ENCODE measurements at places on chromosomes 5 and 9.

DNA sequence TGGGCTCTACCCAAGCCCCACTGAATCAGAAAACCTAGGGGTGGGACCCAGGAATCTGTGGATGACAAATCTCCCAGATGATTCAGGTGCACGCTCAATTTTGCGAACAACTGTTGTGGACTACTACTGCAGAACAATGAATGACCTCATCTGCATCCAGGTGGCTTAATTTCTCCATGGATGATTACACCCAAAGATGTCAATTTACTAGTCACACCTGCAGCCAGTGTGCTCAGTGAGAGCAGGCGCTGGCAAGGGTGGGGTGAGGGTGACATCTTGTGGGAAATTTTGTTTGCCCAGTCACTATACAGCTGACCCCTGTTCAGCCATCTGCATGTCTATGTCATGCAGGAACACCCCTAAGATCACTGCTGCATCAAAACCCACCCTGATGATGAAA, 118.2 kb downstream of the ENTREP1 start:
- DNase-seq: no peak

- no peak for DNase-seq
Measured at GRCh38 chr9:642014-642413, 199.5 kb upstream of the DMRT1 start.

DNA sequence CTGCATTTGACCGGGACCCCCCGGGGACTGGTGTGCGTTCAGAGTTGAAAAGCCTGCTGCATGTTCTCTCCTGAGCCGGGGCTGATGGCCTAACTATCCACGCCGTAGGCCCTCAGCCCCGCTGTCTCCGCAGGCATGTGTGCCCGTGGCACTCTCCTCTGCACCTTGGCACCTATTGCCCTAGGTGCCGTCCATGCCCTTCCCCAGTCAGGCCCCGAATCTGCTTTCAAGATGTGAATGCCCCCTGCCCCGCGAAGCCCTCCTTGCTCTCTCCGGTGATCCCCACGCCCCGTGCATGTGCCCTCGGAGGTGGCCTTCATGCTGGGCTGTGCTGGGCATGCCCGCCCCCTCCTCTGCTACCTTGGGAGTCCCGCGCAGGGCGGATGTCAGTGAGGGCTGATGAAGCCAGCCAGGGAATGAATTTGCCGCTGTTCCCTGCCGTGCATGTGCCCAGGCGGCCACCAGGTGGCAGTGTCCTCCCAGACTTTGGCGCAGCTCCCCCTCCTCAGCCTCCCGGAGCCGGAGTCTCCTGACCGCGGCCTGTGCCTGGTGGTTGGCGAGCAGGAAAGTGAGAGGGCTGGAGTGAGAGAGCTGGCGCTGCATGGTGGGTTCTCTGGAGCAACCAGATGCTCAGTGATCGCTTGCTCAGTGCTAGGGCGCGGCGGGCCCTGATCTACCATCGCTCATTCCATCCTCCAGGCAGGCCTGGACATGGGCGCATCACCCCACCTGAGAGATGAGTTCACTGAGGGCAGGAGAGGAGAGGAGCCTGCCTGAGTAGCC, 112.9 kb upstream of the LMX1B start:
- peak; percentile 91 for DNase-seq

DNA sequence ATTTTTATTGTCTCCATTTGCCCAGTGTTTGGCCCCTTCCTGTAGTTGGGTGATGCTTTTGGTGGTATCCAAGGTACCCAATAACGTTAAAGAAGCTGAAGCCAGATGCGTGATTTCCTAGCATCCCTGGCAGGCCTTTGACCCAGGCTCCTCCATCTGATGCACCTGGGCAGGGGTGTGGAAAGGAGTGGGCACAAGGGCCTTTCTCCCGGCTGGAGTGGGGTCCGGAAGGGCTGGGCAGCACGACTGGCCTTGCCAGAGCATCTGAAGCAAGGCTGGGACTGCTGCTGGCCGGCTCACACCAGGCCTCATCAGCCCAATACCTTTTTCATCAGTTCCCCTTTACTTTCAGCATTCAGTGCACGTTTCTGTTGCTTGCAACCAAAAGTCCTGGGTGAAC, 220.2 kb downstream of the FANCC start:
- no peak for DNase-seq

DNA sequence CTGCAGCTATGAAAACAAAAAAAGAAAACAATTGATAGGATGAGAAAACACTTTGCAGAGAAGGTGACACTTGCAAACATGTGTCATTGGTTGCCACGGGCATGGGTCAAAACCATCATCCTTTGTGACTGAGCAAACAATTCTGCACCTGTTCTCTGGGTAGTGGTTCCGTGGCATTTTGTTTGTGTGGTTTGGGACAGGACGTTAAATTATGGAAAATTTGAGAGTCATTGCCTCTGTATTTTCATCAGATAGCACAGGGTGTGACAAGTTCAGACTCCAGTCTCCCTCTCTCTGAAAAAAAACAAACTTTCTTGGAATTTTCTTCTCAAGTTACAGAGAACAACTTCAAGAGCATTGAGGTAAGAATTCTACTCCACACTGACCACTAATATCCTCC, 113.4 kb upstream of the HMHB1 start:
- no peak for DNase-seq

GRCh38 chr9:75830303-75830702, 60.2 kb upstream of the PCSK5 start:
- no peak for DNase-seq

GRCh38 chr9:99040911-99041582, 63.9 kb upstream of the TGFBR1 start:
- DNase-seq: no peak

DNA sequence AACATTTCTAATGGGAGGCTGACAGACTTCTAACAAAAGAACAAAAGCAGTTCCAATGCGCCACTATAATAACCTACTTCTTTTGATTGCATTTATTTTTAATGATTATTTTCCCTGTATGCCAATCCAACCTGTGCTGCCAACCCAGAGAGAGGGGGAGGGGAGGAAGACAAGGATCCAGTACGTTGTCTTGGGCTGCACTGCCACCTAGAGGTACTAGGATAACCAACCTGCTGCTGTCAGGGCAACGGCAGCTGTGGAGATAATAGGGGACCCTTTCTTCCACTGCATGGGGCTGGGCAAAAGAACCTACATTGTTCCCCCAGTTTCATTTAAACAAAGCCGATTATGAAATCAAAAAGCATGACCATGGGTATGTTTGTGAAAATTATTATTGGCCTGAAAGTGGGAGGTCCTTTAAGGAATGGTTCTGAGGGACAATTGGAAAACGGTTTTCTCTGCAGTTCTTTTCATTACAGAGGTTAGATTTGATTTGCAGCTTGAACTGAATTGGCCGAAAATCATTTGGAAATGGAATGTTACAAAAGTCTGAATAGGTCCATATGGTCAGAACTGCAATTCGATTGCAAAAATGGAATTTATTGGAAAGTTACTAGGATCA, 101.3 kb downstream of the RASEF start:
- DNase-seq: peak; percentile 90

DNA sequence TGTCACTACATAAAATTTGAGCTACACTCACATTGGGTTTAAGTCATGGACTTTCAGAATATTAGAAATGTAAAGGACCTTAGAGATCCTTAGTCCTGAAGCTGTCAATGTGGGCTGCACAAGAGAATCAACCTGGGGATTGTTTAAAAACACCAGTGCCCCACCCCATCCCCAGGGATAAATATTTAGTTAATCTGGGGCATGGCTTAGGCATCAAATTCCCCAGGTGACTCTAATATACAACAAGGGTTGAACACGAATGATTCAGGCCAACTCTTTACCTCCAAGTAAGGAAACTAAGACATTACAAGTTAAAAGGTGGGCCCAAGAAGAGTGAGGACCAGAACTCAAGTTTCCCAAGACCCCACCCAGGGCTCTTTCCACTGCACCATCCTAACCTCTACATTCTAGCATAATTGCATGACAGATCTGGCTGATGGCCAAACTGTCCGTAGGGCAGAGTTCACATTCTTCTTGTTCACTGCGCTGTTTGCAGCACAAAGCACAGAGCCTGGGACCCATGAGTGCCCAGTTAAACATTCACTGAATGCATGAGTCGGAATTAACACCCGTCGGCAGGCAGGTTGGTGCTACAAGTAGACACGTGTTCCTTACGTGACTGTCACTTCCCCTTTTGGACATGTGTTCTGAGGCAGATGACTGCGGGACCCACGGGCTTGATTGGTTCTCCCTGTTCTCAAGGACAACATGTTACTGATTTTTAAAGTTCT, 25.2 kb downstream of the CYFIP2 start:
- no peak for DNase-seq

DNA sequence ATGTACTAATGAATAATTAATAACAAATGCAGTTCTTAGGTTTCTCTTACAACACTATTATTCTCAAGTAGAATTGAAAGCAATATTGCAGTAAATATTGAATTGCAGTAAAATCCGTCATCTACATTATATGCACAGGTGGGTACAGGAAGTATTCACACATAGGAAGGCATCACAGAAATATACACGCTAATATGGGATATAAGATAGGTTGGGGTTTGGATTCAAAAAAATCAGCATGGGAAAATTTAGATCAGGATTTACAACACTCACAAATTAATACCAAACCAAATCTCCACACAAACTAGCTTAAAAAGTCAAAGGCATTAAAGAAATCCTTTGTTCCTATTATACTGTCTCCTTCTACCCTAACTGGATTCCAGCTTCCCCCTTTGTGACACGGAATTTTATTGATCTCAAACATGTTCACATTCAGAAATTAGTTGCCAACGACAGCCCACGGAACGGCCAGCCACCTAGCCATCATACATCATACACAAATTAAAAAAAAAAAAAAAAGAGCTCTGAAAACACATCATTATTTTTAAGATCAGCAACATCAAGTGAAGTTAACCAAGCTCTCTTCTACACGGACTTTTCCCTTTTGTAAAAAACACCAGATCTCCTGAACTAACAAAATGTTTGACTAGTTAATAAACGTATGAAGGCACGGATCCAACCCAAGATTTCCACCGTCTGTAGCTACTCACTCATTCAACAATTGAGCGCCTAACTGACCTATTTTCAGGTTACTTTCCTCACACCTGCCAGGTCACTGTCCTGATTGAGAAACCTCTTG, 2.2 kb downstream of the NR6A1 start:
- DNase-seq: no peak

DNA sequence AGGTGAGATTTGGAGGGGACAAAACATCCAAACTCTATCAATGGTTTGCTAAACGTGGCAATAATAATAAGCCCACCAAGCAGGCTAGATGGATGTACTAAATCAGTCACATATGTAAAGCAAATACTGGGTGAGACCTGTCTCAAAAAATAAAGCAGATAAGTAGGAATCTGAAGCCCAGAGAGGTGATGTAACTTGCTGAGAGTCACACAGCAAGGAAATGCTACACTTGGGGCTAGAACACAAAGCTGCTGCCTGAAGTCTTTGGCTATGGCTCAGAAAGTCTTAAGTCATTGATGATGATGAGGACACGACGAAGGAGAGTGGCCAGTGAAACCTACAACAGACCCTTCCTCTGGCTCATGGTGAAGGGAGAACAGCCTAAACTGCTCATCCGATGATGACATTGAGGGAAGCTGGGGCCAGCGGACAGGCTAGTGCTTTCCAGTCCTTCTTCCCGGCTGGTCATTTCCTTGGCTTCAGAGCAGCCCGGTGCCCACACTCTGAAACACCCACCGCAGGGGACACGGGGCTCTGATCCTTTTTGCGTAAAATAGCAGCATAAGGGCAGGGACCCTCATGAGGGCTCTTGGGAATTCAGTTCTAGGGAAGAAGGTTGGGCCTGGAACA, 14.1 kb downstream of the DUSP1 start:
- no peak for DNase-seq

DNA sequence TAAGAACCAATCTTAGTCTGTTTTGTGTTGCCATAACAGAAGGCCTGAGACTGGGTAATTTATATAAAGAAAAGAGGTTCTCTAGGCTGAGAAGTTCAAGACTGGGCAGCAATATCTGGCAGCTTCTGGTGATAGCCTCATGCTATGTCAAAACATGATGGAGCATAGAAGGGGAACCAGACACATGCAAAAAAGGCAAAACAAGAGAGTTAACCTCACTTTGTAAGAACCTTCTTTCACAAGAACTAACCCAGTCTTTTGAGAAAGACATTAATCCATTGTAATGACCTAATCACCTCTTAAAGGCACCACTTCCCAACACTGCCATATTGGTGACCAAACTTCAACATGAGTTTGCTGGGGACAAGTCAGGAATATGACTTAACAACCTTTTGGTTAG, 37.3 kb downstream of the FSD1L start:
- no peak for DNase-seq

DNA sequence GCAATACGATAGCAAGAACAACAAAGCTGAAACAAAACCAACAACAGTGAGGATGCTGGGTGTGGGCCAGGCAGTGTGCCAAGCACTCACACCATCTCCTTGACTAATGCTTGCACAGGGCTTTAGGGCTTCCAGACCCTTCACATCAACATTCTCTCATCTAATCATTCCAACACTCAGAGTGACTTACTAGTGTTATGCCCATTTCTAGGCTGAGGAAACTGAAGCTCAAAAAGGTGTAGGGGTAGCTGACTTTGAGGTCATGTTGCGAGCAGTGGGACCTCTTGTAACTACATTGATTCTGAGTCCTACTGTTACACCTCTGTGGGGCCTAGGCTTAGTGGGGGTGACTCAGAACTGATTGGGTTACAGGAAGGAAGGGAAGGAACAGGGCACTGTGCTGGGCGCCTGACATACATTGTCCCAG, 9.7 kb downstream of the ANGPTL2 start:
- no peak for DNase-seq

DNA sequence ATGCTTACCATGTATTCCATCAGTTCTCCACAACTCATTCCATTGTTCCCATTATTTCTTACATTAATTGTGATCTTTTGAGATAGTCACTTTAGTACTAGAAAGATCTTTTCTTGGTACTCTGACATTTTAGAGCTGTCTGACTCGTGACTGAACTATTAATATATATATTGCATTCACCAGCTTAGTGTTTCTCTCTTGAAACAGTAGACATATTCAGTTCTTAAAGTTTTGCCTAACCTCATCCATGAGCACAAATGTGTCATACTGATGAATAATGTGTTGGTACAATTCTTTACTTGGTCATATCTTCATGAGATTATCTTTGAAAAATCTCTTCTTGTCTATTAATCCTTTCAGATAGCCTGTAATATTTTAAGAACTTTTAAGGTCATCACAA, 74.3 kb downstream of the NLN start:
- no peak for DNase-seq

DNA sequence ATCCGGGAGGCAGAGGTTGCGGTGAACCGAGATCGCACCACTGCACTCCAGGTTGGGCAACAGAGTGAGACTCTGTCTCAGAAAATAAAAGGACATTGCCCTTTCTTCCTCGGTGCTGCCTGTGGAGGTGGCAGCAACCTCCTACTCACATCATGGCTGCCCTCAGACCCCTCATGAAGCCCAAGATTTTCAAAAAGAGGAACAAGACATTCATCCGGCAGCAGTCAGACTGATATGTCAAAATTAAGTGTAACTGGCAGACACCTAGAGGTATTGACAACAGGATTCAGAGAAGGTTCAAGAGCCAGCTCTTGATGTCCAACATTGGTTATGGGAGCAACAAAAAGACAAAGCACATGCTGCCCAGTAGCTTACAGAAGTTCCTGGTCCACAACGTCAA, 12.6 kb upstream of the PAX5 start:
- DNase-seq: no peak

Measured in head of caudate nucleus (tissue), 42 donors.